ENCODE measurements at places on chromosomes 6 and 20.
A peak's percentile ranks its signal among the peaks of the same experiment; 100 is the strongest.

- no peak overlapping the region for H3K27ac ChIP-seq
- no peaks in the 10 kb centered on the region for H3K27me3 ChIP-seq
- peaks cover 4% of the 10 kb centered on the region for H3K36me3 ChIP-seq
- H3K4me3 ChIP-seq: no peak overlapping the region
These were observed 127.1 kb downstream of the JARID2 start for GRCh38 chr6:15372932-15373331.

DNA sequence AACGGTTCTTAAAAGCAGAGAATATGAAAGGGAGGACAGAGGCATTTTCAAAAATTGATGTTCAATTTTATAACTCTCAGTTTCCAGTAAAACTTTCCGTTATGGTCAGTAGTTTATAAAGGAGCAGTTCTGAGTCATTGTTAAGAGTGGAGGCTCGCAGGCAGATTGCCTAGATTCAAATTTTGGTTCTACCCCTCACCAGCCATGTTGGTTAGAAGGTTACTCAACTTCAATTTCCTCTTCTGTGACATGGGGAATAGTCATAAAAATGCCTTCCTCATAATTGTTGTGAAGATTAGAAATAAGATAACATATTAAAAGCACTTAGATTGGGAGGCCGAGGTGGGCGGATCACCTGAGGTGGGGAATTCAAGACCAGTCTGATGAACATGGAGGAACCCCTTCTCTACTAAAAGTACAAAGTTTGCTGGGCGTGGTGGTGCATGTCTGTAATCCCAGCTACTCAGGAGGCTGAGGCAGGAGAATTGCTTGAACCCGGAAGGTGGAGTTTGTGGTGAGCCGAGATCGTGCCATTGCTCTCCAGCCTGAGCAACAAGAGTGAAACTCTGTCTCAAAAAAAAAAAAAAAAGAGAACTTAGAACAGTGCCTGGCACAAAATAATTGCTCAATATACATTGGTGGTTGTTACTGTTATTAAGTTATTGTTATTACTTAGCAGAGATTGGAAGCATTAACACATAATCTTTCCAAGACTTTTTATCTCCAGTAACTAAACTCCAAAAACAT lies 348.9 kb downstream of the NRN1 start:
- H3K27me3 ChIP-seq: no peaks in the 10 kb centered on the region
- H3K27ac ChIP-seq: no peak overlapping the region
- no peaks in the 10 kb centered on the region for H3K4me1 ChIP-seq

GRCh38 chr20:50130995-50131394 lies 18.0 kb upstream of the UBE2V1 start:
- DNase-seq: no peak
- H3K36me3 ChIP-seq: peaks cover 6% of the 10 kb centered on the region
- H3K27me3 ChIP-seq: no peaks in the 10 kb centered on the region
- H3K27ac ChIP-seq: peak overlapping the region; percentile 62
- no peak overlapping the region for H3K4me3 ChIP-seq
- peaks cover 5% of the 10 kb centered on the region for H3K4me1 ChIP-seq

DNA sequence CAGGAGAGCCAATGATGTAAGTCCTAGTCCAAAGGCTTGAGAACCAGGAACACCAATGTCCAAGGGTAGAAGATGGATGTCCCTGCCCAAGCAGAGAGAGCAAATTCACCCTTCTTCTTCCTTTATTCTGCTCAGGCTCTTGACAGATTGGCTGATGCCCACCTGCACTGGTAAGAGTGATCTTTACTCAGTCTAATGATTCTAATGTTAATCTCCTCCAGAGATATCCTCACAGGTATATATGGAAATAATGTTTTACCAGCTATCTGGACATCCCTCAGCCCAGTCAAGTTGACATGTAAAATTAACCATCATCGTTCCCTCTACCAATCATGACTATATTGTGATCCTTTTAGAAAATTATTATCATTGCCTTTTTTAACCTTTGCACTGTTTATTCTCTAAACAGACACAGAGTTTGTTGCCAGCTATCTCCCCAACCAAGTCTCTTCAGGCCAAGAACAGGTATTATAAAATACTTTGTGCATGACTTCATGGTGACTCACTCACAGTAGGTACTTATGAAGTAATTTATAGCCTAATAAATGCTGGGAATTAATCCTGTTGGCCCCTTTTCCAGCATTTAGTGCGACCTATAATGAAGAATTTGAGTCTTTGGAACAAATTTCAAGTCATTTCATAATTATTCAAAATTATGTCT lies 26.2 kb upstream of the TSHZ2 start:
- H3K36me3 ChIP-seq: no peaks in the 10 kb centered on the region
- no peaks in the 10 kb centered on the region for H3K27me3 ChIP-seq
- H3K27ac ChIP-seq: no peak overlapping the region

GRCh38 chr20:53774461-53775203 lies 181.0 kb upstream of the ZNF217 start:
- DNase-seq: no peak
- no peaks in the 10 kb centered on the region for H3K27me3 ChIP-seq
- H3K4me1 ChIP-seq: peaks cover 13% of the 10 kb centered on the region
- no peak overlapping the region for H3K4me3 ChIP-seq
- no peaks in the 10 kb centered on the region for H3K36me3 ChIP-seq

DNA sequence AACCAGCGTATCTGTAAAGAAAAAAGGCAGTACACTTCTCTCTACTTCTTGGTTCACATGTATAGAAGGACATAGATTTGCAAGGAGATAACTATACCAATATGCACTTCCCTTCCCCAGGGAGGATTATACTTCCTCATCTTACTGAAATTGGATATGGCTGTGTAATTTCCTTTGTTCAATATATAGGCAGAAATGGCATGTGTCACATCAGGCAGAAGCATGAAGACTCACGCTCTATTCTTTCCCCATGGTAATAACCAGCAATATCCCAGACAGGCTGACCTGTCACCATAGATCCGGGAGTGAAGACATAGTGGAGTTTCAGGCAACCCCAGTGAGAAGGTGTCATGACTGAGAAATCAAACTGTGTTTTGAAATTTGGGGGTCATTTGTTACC lies 518.3 kb downstream of the KIF16B start:
- H3K36me3 ChIP-seq: peaks cover 2% of the 10 kb centered on the region
- H3K4me3 ChIP-seq: no peak overlapping the region
- H3K27ac ChIP-seq: no peak overlapping the region
- H3K27me3 ChIP-seq: no peaks in the 10 kb centered on the region
- no peak for DNase-seq
- peaks cover 37% of the 10 kb centered on the region for H3K4me1 ChIP-seq

- DNase-seq: no peak
- peaks cover 55% of the 10 kb centered on the region for H3K4me1 ChIP-seq
- H3K27me3 ChIP-seq: no peaks in the 10 kb centered on the region
These were observed 55.4 kb downstream of the PREX1 start for GRCh38 chr20:48772183-48772976.

GRCh38 chr6:37578104-37578503 lies 78.4 kb upstream of the CCDC167 start:
- H3K4me1 ChIP-seq: peaks cover 17% of the 10 kb centered on the region
- no peak overlapping the region for H3K27ac ChIP-seq
- no peak for DNase-seq
- no peaks in the 10 kb centered on the region for H3K36me3 ChIP-seq
- H3K27me3 ChIP-seq: no peaks in the 10 kb centered on the region

DNA sequence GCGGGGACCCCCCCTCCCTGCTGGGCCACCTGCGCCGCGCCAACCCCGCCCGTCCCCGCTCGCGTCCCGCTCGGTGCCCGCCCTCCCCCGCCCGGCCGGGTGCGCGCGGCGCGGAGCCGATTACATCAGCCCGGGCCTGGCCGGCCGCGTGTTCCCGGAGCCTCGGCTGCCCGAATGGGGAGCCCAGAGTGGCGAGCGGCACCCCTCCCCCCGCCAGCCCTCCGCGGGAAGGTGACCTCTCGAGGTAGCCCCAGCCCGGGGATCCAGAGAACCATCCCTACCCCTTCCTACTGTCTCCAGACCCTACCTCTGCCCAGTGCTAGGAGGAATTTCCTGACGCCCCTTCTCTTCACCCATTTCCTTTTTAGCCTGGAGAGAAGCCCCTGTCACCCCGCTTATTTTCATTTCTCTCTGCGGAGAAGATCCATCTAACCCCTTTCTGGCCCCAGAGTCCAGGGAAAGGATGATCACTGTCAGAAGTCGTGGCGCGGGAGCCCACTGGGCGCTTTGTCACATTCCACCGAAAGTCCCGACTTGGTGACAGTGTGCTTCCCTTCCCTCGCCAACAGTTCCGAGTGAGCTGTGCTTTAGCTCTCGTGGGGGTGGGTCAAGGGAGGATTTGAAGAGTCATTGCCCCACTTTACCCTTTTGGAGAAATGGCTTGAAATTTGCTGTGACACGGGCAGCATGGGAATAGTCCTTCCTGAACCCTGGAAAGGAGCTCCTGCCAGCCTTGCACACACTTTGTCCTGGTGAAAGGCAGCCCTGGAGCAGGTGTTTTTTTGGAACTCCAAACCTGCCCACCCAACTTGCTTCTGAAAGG lies 2.1 kb downstream of the VEGFA start:
- H3K27me3 ChIP-seq: peaks cover 9% of the 10 kb centered on the region
- H3K4me1 ChIP-seq: peaks cover 42% of the 10 kb centered on the region
- H3K4me3 ChIP-seq: peak overlapping the region; percentile 96
- peak; percentile 45 for DNase-seq
- peaks cover 2% of the 10 kb centered on the region for H3K36me3 ChIP-seq
- peak overlapping the region; percentile 96 for H3K27ac ChIP-seq

DNA sequence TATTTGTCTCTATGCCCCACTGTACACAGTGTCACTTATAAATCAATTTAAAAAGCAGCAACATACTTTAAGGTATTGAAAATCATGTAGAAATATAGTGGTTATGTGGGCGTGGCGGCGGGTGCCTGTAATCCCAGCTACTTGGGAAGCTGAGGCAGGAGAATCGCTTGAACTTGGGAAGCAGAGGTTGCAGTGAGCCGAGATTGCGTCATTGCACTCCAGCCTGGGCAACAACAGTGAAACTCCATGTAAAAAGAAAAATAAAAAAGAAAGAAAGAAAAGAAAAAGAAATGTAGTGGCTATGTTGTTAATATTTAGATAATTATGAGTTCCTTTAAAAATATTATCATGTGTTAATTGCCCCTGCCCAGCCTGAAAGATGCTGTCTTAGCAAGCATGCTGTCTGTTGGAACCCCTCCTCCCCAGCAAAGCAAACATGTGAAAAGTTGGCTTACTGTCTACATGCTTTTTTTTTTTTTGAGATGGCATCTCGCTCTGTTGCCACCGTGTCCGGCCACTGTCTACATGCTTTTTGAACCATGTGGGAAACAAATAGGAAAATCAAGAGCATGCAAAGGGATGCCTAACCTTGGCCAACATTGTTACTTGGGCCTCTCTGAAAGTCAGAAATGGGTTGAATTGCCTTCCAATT lies 151.4 kb upstream of the TSHZ2 start:
- no peak for DNase-seq
- no peak overlapping the region for H3K27ac ChIP-seq
- H3K27me3 ChIP-seq: no peaks in the 10 kb centered on the region
- no peak overlapping the region for H3K4me3 ChIP-seq
- no peaks in the 10 kb centered on the region for H3K4me1 ChIP-seq
- no peaks in the 10 kb centered on the region for H3K36me3 ChIP-seq

DNA sequence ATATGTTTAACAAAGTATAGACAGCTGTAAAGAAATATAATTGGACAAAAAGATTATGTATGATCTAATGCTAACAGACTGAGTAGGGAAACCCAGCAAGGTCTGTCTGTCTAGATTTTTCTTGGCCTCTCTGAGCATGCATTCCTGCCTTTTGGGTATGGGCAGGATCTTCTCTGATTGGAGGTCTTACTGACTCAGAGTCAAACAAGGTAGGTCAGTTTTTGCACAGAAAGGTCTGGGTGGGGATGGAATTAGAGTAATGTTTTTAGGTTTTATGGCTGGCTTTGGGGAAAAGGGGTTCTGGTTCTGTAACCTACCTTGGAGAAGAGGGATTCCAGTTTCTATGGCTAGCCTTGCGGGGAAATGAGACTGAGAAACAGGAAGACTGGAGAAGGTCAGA lies 65.5 kb downstream of the LIN28B start:
- peaks cover 2% of the 10 kb centered on the region for H3K36me3 ChIP-seq
- no peak for DNase-seq
- H3K4me3 ChIP-seq: no peak overlapping the region

- H3K27me3 ChIP-seq: no peaks in the 10 kb centered on the region
- no peak for DNase-seq
- H3K4me3 ChIP-seq: no peak overlapping the region
- H3K36me3 ChIP-seq: peaks cover 3% of the 10 kb centered on the region
- peaks cover 24% of the 10 kb centered on the region for H3K4me1 ChIP-seq
These were observed 265.9 kb upstream of the QKI start for GRCh38 chr6:163148451-163149278.

DNA sequence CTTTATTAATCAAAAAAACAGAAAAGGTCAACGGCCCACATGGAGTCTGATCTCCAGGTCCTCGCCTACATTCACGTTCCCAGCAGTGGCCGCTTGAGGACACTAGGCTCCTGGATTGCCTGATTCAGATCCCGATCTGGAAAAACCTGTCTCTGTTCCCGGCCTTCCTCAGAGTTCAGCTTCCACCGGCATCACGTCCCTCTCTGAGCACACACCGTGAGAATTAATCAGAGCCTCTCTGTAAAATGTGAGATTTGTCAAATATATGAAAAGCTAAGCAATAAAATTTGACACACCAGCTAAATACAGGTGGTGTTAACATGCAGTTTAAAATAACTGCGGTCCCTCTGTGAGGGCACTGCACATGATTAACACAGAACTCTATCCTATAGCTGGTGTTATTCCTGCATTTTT lies 122.8 kb upstream of the COL21A1 start:
- no peak overlapping the region for H3K27ac ChIP-seq
- no peak overlapping the region for H3K4me3 ChIP-seq
- H3K27me3 ChIP-seq: no peaks in the 10 kb centered on the region
- H3K4me1 ChIP-seq: peaks cover 23% of the 10 kb centered on the region
- DNase-seq: no peak

DNA sequence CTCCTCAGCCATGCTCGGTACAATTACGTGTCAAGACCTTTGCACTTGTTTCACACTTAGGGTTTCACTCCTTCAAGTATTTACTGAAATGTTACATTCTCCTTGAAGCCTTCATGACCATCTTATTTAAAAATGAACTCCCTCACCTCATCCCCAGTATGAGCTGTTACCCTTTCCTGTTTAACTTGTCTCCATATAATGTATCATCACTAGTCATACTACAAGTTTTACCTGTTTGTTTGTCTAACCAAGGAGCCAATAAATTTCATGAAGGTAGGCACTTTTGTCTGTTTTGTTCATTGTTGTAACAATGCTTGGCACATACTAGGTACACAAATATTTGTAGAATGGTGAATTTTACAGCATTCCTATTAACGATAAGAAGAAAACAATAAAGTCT lies 46.1 kb upstream of the MTRF1L start:
- no peaks in the 10 kb centered on the region for H3K27me3 ChIP-seq
- peaks cover 15% of the 10 kb centered on the region for H3K36me3 ChIP-seq
- peaks cover 5% of the 10 kb centered on the region for H3K4me1 ChIP-seq
- no peak for DNase-seq
- no peak overlapping the region for H3K27ac ChIP-seq

- H3K27ac ChIP-seq: no peak overlapping the region
- DNase-seq: no peak
- H3K27me3 ChIP-seq: peaks cover 11% of the 10 kb centered on the region
- H3K4me3 ChIP-seq: peak overlapping the region; percentile 66
These were observed 13.8 kb downstream of the BRD2 start for GRCh38 chr6:32982084-32982701.
